ENCODE measurements at places on chromosomes 1 and 21.
A peak's percentile ranks its signal among the peaks of the same experiment; 100 is the strongest.

GRCh38 chr1:157975228-157975950, 18.1 kb upstream of the KIRREL1 start:
- no peak for DNase-seq

DNA sequence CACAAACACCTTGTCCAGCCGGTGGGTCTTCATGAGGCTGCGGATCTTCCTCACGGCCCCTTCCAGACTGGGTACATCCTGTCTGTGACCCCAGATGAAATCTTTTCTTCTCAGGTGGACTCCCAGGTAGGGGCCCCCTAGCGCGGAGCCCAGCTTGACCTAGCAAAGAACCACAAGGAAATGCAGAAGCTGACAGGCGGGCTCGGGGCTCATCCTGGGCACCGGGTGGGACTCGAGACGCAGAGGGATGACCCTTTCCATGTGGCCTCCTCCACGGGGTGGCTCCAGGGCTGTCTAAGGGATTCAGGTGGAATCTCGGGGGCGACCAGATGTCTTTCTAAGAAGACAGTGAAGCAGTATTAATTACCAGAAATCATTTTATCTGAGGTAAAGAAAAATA, 17.8 kb downstream of the POFUT2 start:
- DNase-seq: no peak

DNA sequence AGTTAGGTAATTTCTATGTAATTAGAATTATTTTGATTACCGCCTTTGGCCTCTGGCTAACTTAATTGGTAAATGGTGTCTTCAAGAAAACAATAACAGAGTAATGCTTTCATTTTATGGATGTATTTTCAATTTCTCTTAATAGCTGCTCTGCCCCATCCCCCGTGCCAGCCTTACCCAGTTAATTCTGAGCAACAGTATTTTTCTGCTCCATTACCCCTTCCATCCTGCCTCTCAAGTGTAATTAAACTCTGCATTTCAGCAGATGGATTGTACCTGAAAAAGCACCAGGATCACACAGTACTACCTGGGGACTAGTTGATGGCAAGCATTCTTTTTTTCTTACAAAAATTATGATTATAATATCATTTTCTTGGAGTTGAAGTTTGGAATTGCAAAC, 104.2 kb downstream of the KIAA0319L start:
- DNase-seq: no peak

DNA sequence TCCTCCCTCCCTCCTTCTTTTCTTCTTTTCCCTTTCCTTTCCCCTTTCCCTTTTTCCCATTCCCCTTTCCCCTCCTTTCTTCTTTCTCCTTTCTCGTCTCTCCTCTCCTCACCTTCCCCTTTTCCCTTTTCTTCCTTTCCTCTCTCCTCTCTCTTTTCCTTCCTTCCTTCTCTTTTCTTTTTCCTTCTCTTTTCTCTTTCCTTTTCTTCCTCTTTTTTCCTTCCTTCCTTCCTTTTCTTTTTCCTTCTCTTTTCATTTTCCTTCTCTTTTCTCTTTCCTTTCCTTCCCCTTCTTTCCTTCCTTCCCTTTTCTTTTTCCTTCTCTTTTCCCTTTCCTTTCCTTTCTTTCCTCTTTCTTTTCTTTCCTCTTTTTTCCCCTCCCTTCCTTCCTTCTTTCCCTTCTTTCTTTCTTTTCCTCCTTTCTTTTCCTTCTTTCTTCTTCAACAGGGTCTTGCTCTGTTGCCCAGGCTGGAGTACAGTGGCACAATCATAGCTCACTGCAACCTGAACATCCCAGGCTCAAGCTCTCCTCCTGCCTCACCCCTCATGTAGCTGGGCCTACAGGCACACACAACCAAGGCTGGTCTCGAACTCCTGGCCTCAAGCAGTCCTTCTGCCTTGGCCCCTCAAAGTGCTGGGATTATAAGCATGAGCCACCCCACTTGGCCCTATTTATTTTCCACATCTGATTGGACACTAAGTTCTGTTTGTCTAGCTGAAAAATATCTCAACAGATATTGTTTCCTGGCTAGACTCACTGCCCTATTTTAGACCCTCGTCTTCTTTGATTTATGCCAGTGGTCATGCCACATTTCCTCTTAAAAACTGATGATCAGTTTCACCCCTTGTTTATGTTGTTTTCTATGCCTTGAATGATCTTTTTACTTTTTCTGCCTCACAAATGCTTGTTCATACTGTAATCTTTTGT, 57.1 kb upstream of the MACF1 start:
- no peak for DNase-seq

GRCh38 chr1:109112652-109113285, 1.1 kb upstream of the ELAPOR1 start:
- peak; percentile 89 for DNase-seq

GRCh38 chr1:192476802-192477298, 98.7 kb upstream of the RGS1 start:
- DNase-seq: no peak

DNA sequence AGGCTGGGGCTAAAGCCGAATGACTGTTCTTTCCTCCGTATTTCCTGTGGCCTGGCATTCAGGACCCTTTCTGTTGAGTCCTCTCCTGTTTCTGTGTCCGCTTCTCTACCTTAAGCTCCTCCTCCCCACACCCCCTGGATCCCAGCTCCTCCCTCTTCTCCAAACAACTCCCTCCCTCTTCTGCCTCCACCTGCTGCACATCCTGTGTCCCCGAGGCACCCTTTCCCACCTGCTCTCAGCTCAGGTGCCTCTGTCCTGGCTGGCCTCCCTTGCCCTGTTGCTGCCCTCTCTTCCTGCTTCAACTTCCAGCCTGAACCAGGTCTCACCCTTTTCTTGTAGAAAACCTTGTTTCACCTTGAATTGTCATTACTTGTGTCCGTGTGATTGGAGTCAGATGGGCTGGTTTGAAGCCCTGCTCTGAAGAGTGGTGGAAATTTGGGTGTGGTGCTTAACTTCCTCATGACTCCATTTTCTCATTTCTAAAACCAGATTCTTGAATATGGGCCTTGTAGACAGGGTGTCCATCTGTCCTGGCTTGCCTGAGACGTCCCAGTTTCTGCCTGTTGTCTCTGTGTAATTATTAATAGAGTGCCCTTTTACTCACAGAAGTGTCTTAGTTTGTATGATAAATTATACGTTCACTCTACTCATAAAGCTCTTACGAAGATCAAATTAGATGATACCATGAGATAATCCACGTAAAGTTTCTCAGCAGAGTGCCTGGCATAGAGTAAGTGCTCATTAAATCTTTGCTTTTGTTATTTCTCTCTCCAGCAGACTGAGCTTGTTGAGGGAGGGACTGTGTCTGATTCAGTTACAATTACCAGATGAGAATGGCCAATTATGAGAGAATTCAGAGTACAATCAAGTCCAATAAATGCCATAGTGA, 58.9 kb upstream of the TRABD2B start:
- DNase-seq: peak; percentile 58

DNA sequence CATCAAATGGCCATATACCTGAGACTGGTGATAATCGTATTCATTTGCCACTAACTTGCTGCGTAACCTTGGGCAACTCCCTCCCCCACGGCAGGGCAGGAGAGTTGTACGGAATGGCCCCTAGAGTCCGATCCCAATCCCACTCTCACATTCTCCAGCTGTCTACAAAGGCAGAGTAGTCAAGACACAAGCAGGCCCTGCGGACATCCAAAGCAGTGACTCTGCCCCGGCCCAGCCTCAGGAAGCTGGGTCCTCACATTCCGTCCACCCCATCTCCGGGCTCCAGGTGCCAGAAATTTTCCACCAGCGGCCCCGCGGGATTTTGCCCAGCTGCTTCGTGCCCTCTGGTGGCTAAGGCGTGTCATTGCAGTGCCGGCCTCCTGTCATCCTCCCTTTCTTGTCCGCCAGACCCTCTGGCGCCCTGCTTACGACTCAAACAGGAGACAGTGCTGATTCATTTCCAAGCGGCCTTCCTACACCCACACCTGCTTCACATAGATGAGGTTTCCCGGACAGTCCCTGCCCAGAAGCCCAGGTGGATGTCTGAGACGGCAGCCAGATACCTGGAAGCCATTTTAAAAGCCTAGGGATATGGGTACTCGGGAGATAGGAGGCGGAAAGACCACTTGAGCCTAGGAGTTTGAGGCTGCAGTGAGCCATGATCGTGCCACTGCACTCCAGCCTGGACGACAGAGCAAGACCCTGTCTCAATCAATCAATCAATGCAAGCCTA, 2.9 kb upstream of the S100A2 start:
- DNase-seq: peak; percentile 99

DNA sequence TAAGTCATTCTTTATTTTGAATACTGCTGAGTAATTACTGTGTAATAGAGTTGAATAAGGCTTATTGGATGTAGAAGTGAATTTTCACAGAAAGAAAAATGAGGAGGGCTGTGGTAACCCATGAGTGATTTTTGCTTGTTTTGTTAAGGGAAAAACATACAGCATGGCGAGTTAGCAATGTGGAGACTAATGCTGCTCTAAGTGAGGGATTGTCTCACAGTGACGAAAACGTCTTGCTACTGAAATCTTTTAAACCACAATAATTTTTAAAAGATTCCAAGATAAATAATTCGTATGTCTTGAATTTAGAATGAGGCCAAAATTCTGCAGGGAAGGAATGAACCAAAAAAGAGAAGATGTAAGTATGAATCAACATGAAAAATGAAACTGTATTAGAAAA, 16.2 kb upstream of the PLA2G4A start:
- DNase-seq: no peak

DNA sequence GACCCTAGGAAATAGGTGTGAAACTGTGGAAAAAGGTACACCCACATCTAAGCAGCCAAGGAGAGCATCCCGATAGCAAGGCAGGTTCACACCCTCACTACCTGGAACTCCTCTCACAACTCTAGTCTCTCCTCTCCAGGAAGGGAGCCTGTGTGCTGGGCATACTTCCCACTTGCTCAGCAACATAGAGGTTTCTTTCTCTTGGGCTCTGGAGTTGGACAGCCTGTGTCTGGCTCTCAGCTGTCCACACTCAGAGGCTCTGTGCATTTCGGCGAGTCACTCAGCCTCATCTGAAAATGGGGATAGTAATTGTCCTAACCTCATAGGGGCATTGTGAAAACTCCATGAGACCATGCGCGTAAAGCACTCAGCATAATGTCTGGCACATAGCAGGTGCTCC, 29.6 kb upstream of the VWA5B1 start:
- no peak for DNase-seq

- peak; percentile 91 for DNase-seq
These were observed at the start of gene TRIM62 for GRCh38 chr1:33181921-33182341. Gene TRIM62 (minus strand): TSS chr1:33182043. CDS start chr1:33181432, 611 bp downstream.

GRCh38 chr1:64453688-64454087, 16.2 kb upstream of the CACHD1 start:
- DNase-seq: no peak

GRCh38 chr1:999725-1000356, at the start of gene HES4:
Gene HES4 (minus strand): TSS chr1:1000097. CDS start chr1:999973, 124 bp downstream.
- peak; percentile 95 for DNase-seq

DNA sequence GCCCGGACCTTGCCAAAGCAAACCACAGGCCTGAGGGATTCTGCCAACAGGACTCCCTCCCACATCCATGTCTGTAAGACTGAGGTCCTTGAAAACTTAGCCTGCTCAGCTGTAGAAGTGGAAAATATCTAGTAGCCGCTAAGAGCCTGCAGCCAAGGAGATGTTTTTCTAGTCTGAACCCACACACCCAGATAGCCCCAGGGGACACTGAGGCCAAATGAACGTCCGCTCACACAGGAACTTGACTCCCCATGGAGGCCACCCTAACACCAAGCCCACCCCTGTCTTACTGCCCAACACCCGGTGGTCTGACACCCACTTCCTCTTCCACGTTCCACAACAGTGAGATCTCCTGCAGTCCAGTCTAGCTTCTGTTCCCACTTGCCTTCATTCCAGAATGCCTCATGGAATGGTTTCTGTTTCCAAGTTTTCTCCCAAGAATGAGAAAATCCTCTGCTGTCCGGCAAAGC, 174.8 kb downstream of the PLPP3 start:
- no peak for DNase-seq

GRCh38 chr1:151710187-151710840, 6.3 kb downstream of the CELF3 start:
- DNase-seq: no peak

DNA sequence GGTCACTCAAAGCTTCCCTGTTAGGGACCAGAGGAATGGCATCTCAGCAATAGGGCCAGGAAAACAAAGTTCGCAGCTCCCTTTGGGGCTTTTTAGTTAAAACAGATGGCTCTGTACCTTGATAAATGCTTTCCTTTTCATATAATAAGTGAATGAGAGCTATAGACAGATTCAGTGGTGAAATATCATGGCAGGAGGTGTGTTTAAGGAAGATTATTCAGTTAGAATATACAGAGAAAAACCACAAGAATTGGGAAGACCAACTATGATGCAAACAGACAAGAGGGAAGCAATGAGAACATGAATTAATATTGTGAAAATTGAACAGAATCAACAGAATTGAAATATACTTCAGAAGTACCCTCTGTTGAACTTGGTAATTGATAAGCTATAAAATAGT, 379.4 kb downstream of the PLPP3 start:
- DNase-seq: no peak

- DNase-seq: no peak
These were observed 1.9 kb downstream of the CTSE start for GRCh38 chr1:206021626-206022365.

DNA sequence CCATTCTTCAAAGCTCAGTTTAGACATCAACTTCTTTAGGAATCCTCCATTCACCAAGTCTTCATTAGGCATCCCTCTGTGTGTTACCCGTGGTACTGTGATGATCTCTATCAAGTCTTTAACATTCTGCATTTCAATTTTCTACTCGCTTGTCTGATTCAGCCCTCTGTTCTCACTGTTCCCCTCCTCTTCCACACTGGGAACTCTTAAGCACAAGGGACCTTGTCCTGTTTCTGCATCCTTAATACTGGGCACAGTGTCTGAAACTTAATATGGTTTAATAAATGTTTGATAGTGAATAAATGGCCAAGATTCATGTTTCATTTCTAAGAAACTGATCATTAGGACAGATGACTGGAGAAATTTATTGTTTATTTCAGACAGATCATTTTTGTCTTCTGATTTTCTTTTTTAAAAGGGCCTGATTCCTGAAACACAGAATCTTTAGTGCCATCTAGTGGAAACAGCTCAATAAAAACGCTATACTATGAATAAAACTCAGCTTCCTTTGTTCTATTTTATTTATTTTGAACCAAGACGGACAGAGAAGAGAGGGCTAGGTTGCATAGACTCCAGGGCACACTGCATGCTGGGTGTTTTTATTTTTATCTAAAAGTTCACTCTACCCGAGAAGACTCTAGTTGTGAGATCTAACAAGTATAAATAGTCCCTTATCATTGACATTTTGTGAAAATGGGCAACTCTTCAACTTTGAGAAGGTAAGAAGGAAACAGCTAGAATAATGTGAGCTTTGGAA, 7.0 kb upstream of the TRIM45 start:
- peak; percentile 65 for DNase-seq

DNA sequence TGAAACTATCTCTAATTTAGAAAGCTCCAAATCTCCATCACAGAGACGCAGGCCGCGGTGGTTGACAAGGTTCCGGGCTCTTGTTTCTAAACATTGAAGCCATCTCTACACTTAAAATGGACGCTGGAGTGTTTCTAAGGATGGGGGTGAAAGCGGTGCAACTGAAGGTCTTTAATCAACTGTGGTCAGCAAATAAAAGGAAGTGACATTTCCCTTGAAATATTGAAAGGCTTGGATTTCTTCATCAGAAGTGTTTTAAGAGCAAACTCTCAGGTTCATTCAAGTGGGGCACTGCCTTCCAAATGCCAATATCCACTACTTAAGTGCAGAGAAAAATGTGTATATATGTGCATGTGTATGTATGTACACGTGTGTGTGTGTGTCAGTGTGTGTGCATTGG, 117.3 kb downstream of the KAZN start:
- no peak for DNase-seq

Measured in NCI-H526 (cell line).